ENCODE measurements at places on chromosomes 4 and X.

DNA sequence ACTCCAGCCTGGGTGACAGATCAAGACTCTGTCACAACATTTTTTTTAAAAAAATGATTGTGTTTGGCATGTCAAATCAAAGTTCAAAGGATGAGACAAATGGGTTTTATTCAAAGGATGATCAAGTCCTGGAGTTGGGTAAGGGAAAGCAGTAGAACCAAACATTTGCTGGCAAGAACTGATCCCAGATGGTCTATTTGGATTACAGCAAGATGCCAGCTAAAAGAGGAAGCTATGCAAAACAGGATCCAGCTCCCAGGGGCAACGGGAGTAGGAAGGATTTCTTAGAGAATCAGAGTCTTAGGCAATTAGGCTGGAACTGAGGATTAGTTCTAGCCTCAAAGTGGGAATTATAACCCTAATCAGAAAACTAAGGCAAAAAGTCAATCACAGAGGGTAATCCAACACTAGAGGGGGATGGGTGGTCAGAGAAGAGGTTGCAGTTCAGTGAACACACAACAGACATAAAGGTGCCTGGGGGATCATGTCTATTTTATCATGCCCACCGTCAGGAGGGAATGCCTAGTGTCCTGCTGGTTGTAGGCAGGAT is 133.0 kb upstream of the PLS3 start:
- DNase-seq, result no peak

GRCh38 chrX:149473092-149473491 is 32.0 kb downstream of the IDS start:
- no peak for DNase-seq

GRCh38 chr4:189202869-189203271 is 737.8 kb upstream of the FRG1 start:
- DNase-seq, result peak; percentile 72

DNA sequence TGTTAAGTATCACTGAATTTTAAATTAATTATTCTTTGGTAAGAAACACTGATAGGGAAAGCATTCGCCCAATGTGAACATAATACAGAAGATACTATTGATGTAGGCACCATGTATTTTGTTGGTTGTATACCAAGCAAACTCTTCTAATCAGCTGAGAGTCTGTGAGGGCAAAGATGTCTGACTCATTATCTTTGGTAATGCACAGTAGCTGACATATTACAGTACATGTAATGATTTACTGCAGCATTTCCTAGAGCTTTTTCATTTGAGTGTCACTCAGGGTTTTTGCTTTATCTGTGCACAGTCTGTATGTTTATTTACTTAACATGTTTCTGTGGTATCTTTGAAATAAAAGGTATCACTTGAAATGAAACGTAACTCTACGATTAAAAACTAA is 49.2 kb downstream of the CENPVL3 start:
- DNase-seq, result no peak

DNA sequence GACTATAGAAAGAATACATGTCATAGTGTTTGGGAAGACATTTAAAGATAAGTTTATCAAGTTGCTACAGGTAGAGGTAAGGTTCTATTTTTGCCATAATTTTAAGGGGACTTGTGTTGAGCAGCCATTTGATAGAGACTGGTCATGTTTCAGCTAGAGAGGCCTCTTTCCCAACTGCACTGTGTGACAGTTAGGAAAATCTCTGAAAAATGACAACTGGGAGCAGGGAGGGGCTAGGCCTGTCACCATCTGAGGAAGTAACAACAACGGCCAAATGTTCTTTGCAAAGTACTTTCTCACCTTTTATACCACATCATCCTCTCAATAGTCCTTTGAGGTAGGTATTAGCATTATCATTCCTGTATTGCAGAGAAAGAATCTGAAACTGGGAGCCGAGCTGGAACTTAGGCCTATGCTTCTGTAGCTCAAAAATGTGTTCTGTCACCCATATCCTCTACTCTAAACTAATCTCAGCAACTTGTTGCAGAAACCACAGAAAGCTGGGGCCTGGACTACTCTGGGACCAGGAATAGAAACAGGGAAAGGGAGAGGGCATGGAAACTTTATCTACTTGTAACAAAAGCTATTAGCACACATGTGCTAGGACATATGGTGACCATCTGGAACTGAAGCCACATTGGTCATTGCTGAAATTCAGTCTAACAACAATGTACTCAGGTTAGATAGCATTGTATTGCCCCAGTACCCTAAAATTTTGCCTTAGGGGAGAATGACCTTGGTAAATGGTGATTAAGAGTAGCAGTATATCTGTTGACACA is 198.9 kb downstream of the MID1IP1 start:
- no peak for DNase-seq

DNA sequence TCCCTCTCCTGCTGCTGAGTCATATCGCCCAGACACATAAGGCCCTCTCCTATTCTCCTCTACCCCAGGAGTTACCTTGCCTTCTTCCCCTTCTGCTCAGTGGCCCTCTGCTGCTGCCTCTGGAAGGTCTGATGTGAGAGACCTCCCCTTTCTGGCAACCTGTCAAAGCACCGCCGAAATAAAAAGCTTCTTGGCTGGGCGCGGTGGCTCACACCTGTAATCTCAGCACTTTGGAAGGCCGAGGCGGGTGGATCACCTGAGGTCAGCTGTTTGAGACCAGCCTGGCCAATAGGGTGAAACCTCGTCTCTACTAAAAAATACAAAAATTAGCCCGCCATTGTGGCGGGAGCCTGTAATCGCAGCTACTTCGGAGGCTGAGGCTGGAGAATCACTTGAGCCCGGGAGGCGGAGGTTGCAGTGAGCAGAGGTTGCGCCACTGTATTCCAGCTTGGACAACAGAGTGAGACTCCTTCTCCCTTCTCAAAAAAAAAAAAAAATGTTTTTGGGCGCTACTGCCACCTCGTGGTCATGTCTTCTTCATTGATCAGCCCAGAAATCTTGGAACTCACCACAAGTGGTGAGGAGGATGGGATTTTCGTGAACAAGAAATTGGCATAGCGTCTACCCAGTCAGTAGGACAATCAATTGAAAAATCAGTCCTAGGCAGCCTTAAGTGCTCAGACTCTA is 8.6 kb upstream of the ZXDA start:
- peak; percentile 46 for DNase-seq

DNA sequence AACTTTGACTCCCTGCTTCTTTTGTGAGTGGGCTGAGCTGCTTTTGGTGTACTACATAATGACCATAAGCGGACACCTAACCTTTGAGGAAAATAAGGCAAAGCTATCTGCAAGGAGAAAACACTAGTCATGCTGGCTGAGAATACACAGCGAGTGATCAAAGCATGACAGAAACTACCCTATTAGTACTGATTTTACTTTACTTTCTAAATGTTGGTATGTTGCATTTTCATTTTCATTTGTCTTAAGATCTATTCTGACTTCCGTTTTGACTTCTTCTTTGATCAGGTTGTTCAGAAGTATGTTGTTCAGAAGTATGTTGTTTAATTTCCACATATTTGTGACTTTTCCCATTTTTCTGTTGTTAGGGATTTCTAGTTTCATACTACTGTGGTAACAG is 361.1 kb downstream of the TRAM1L1 start:
- DNase-seq, result no peak

DNA sequence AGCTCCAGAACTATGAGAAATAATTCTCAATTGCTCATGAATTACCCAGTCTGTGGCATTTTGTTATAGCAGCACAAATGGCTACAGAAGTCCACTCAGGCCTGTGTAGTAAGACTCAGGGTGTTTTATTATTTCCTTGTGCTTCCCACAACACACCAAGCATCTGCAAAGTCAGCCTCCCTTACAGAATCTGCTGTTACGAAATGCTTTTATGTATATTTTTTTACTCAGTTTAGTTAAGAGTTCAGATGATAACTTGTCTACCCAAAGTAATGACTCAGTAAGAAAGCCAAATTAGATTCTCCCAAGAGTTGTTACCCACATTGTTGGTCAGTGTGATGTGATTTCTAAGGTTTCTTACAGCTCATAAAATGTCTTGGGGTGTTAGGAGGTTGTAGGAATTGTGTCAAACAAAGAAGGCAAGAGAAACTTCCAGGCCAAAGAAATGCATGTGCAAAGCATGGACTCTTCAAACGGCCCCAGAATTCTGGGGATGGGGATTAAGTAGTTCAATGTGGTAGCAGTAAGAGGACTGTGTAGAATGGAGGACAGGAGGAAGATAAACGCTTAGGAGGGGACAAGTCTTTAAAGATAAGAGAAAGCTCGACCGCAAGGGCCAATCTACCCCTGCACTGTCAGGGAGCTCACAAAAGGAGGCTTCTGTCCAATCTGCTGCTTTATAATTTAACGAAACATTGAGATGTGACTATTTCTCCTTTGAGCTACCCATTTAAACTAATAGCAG is 35.4 kb upstream of the TMEM184C start:
- DNase-seq, result no peak

Measured in trophoblast cell (in vitro differentiated cells and primary cell).